ENCODE measurements at places on chromosomes 5 and 9.

- DNase-seq, result no peak
Observed at GRCh38 chr9:2158111-2158610, 143.0 kb downstream of the SMARCA2 start.

DNA sequence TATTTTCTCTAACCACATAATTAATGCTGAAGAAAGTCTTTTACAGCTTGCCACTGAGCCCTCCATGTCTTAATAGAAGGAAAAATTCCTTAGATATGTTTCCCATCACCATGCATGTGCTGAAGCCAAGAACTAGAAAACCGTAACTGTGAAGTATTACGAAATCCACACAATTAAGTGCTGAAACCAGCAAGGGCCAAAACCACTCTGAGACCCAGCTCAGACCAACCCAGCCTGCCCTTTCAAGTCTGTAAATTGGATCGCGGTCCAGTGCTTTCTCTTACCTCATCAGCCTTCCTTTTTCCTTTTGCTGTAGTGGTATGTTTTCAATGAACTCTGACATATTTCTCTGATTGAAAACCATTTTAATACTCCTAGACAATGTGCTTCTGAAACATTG is 26.3 kb downstream of the SEMA5A start:
- no peak for DNase-seq

DNA sequence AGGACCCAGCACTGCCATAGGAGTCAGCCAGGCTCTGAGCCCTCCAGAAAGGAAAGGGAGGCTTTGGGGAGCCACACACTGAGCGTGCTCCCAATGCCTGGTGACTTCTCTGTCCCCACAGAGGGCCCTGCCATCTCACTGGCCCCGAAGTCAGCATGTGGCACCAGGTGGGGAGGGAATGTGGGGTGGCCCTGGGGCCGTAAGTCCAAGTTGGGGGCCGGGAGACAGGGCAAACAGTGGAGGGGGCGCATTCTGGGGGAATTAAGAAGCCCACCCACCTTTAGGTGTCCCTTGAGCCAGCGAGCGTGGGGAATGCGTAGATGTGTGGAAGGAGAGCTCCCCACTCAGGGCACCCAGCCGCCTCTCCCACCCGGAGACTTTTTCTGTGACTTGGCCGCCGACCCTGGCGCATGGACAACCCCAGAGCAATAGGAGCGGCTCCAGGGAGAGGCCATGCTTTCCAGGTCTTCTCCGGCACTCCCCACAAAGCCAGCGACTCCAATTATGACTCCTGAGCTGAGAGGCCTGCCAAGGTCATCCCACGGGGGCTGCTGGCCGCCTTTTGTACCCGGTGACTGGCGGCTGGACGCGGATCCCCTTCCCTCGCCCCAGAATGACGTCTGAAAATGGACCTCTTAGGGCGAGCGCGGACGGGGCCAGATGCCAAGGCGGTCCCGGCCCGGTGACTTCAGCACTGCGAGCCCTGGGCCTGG is 9.8 kb downstream of the IRX1 start:
- DNase-seq, result no peak

- no peak for DNase-seq
Observed at GRCh38 chr5:141832131-141832530, 46.1 kb downstream of the PCDH1 start.
